ENCODE measurements at places on chromosomes 1 and 21. TPM values are rescaled to one million over a fixed set of nuclear protein-coding genes. Genes with fewer than 3 reads are reported as not detected.

Gene IQGAP3
- 6.3 TPM for total RNA-seq

- no peak for DNase-seq
Measured at GRCh38 chr21:42499444-42500112, 3.6 kb upstream of the RSPH1 start.

GRCh38 chr1:4447778-4448420 is 206.5 kb upstream of the AJAP1 start:
- DNase-seq, result no peak

GRCh38 chr1:113991467-113991997 is 12.3 kb downstream of the OLFML3 start:
- DNase-seq, result no peak

- DNase-seq, result no peak
Measured at GRCh38 chr1:201715801-201716741, 112.9 kb upstream of the IPO9 start.

Gene HAPLN2
- 1.3 TPM for total RNA-seq

Gene TMEM200B
- 0.82 TPM for total RNA-seq

DNA sequence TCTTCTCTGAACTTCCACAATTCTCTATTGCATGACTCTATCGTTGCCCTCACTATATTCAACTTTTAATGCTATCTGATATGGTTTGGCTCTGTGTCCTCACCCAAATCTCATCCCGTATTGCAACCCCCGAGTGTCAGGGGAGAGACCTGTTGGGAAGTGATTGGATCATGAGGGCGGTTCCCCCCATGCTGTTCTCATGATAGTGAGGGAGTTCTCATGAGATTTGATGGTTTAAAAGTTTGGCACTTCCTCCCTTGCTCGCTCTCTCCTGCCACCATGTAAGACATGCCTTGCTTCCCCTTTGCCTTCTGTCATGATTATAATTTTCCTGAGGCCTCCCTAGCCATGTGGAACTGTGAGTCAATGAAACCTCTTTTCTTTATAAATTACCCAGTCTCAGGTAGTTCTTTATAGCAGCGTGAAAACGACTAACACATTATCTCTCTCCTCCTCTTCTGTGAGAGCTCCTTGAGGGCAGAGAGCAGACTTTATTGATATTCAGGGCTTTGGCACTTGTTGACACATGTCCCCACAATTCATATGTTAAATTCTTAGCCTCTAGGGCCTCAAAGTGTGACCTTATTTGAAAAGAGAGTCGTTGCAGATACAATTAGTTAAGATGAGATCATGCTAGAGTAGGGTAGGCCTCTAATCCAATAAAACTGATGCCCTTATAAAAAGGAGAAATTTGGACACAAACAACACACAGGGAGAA is 52.1 kb downstream of the ADCY10 start:
- DNase-seq, result no peak

- DNase-seq, result no peak
Measured at GRCh38 chr1:62318320-62318755, 896 bp downstream of the KANK4 start.

Gene NEK2
- total RNA-seq, result 10.3 TPM

DNA sequence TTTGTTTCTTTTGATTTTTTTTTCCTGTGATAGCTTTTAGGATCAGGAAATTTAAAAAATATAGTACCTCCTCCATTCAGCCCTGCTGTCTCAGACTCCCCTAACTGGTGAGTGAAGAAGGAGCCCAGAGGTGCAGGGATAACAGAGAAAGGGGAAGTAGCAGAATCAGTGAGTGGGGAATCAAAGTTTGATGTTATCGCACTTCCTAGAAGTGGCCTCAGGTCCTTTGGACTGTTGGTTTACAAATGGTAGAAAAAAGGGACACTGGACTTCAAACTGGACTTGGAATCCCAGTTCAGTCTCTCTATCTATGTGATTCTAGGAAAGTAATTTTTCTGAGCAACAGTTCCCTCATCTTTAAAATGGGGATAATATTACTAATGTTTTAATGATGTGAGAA is 99.5 kb downstream of the FGGY start:
- no peak for DNase-seq

DNA sequence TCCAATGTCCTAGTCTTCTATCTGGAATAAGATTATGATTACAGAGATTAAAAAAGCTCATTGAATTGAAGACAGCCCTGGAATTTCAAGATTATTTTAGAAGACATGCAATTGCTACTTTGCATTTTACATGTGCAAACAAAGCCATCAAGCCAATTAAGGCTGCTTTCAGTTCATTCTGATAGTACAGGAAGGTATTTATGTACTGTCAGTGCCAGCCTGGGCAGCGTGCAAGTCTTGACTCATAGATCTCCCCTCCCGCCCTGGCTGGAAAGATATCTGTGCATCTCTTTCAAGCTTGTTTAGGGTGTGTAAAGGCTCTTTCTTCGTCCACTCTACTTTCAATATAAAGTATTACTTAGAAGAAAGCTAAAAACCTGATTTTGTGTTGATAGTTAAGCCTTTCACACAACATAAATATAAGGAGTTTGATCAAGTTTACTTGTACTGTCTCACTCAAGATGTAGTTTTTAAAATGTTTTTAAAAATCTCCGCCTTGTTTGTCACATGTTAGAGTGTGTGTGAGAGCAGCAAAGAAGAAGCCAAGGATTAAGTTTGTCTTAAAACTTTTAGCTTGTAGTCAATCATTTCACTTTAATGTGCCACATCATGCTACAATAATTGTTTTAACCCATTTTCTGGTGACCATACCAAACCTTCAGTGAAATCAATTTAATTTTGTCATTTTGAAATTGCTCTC is 13.6 kb upstream of the LYPLAL1 start:
- DNase-seq, result no peak

Gene INKA2
- 15.9 TPM for total RNA-seq

GRCh38 chr1:1123581-1124507 is 8.0 kb upstream of the C1orf159 start:
- DNase-seq, result no peak

- no peak for DNase-seq
Measured at GRCh38 chr1:81967951-81968350, 167.2 kb downstream of the ADGRL2 start.

Gene SPEN
- 69.0 TPM for total RNA-seq

DNA sequence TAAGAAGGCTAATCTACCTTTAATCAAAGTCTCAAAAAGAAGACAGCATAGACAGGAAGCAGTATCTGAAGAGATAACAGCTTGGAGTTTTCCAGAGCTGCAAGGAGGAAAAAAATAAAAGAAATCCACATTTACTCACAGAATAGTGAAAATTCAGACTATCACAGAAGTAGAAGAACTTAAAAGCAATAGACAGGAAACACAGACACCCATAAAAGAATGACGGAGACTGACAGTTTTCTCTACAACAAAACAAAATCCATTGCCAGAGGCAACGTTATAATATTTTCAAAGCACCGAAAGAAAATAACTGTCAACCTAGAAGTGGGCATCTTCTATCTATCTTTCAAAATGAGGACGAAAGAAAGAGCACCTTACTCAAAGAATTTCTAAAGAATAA is 104.4 kb downstream of the DMRTB1 start:
- no peak for DNase-seq

Measured in cerebellum (tissue), 4 donors.